ENCODE measurements at places on chromosomes 1 and 21. TPM values are rescaled to one million over a fixed set of nuclear protein-coding genes. Genes with fewer than 3 reads are reported as not detected.

The HEYL gene
- total RNA-seq: 51.9 TPM

The ARTN gene
- total RNA-seq: 5.4 TPM

The KCNT2 gene
- 1.2 TPM for total RNA-seq

The FCRL3 gene
- total RNA-seq: 0.17 TPM

The OR2L13 gene
- total RNA-seq: not detected

The LRP8 gene
- total RNA-seq: 130 TPM

The NBPF6 gene
- total RNA-seq: 1.1 TPM

The PPP1R15B gene
- total RNA-seq: 45.0 TPM

The OPRD1 gene
- 0.34 TPM for total RNA-seq

DNA sequence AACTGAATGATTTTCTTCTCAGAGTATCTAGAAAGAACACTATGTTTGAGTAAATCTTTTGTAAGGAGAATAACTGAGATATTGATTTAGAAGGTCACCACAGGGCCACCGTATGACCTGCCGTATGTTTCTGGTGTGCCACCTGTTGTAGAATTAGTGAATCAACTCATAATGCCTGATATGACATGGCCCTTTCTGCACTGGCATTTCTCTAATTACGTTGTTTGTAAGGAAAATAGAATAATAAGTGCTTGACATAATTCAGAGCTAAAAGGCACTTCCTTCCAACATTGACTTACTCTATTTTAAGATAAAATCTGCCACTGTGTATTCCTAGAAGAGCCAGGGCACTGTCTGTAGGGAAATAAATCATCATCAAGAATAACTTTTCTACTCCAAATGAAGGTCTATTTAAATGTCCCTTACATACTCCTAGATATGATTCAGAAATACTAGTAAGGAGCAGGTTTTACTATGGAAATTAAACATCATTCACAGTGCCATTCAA is 101.7 kb downstream of the PHTF1 start:
- H3K4me1 ChIP-seq: no peaks in the 10 kb centered on the region
- no peaks in the 10 kb centered on the region for H3K36me3 ChIP-seq
- H3K27ac ChIP-seq: no peak overlapping the region

DNA sequence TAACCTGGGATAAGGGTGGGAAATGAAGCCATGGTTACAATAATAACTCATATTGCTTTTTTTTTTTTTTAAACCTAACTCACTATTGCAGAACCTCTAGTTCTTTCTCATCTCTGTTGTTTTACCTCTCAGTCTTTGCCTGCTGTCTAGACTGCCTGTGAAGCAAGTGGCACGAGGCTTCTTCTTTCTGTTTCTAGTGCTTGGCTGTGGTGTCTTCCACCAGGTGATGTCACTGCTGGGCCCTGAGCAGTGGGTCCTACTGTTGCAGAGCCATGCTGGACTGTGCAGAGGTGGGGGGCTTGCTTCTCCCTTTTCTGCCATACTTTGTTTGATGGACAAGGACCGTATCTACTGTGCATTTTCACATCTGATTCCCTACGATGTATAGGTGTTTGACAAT is 51.7 kb downstream of the ZNF326 start:
- no peaks in the 10 kb centered on the region for H3K36me3 ChIP-seq
- H3K4me1 ChIP-seq: no peaks in the 10 kb centered on the region

DNA sequence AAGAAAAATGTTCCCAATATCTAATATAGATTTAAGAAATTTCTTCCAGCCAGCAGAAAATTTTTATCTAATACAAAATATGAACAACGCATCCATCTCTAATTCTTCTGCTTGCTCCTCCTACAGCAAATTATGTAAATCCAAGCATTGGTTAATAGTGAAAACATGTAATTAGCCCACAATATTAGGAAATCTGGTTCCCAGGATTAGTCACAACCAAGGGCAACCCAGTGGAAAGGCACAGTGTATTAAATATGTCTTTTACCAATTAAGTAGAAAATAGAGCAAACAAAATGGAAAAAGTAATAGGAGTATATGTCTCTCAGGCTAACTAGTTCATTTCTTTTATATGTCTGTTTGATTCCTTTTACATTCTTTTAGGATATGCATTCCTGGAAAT is 59.4 kb upstream of the IFI44L start:
- DNase-seq: no peak
- H3K27ac ChIP-seq: no peak overlapping the region
- no peaks in the 10 kb centered on the region for H3K4me1 ChIP-seq
- H3K27me3 ChIP-seq: no peaks in the 10 kb centered on the region

DNA sequence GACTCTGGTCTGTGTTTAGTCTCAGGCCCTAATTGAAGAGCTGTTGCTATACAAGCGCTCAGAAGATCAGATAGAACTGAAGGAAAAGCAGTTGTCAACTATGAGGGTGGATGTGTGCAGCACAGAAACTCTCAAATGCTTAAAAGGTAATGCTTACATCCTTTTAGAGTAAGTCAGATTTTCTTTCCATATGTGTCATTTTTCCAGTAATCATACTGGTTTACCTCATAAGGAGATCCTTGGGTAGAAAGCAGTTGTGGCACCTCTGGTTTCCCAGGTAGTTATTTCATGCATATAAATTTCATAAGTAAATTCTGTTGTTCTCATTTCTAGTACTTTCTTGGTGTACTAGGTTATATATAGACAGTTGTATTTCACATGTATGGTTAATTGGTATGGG is 43.0 kb upstream of the TARS2 start:
- H3K36me3 ChIP-seq: no peaks in the 10 kb centered on the region
- H3K4me3 ChIP-seq: no peak overlapping the region
- no peak for DNase-seq
- H3K4me1 ChIP-seq: no peaks in the 10 kb centered on the region

DNA sequence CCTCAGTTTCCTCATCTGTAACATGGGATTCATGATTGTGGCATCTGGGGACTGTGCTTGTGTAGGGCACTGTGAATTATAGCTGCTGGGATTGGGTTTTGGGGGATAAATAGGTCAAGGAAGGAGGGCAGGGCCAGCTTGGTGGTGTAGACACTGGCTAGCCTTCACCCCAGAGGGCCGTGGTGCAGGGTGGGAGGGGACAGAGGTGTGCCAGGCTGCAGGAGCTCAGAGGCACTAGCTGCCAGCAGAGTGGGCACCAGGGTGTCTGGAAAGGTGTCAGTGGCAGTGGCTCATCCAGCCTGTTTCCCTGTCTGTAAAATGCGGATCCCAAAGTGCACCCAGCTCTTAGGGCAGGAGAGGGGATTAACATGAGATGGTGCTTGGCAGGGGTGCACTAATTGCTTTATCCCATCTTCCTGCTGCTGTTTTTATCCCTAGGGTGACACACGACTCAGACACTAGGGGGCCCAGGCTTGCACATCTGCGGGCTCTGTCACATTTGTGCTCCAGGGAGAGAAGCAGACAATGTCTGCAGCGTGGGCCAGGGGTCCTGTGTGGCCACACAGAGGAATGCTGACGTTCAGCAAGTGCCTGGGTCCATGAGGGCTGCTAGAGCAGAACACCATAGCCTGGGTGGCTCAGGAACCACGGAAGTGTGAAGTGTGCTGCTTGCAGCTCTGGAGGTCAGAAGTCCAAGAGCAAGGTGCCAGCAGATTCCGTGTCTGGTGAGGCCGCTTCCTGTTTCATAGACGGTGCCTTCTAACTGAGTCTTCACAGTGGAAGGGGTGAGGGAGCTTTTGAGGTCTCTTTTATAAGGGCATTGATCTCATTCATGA is 19.3 kb downstream of the OBSCN start:
- H3K4me3 ChIP-seq: no peak overlapping the region
- H3K4me1 ChIP-seq: no peaks in the 10 kb centered on the region
- H3K36me3 ChIP-seq: no peaks in the 10 kb centered on the region
- DNase-seq: no peak
- no peaks in the 10 kb centered on the region for H3K27me3 ChIP-seq
- no peak overlapping the region for H3K27ac ChIP-seq

- no peak overlapping the region for H3K4me3 ChIP-seq
- H3K36me3 ChIP-seq: no peaks in the 10 kb centered on the region
- no peak overlapping the region for H3K27ac ChIP-seq
- DNase-seq: no peak
- no peaks in the 10 kb centered on the region for H3K4me1 ChIP-seq
- H3K27me3 ChIP-seq: no peaks in the 10 kb centered on the region
Measured at GRCh38 chr21:45571641-45572040, 29.4 kb upstream of the SLC19A1 start.

GRCh38 chr1:87134061-87134460 is 194.6 kb upstream of the LMO4 start:
- no peaks in the 10 kb centered on the region for H3K4me1 ChIP-seq
- no peak overlapping the region for H3K4me3 ChIP-seq
- no peaks in the 10 kb centered on the region for H3K36me3 ChIP-seq
- DNase-seq: no peak

GRCh38 chr1:167033646-167034045 is 44.6 kb downstream of the MAEL start:
- no peak for DNase-seq
- no peaks in the 10 kb centered on the region for H3K36me3 ChIP-seq
- no peaks in the 10 kb centered on the region for H3K4me1 ChIP-seq
- no peak overlapping the region for H3K27ac ChIP-seq

GRCh38 chr1:32925403-32926162 is 24.4 kb upstream of the TMEM54 start:
- DNase-seq: no peak
- no peaks in the 10 kb centered on the region for H3K4me1 ChIP-seq
- H3K36me3 ChIP-seq: no peaks in the 10 kb centered on the region
- H3K27me3 ChIP-seq: no peaks in the 10 kb centered on the region

GRCh38 chr1:35622510-35623178 is 18.7 kb downstream of the PSMB2 start:
- no peak overlapping the region for H3K4me3 ChIP-seq
- H3K36me3 ChIP-seq: no peaks in the 10 kb centered on the region
- no peaks in the 10 kb centered on the region for H3K27me3 ChIP-seq
- H3K4me1 ChIP-seq: no peaks in the 10 kb centered on the region
- H3K27ac ChIP-seq: no peak overlapping the region

DNA sequence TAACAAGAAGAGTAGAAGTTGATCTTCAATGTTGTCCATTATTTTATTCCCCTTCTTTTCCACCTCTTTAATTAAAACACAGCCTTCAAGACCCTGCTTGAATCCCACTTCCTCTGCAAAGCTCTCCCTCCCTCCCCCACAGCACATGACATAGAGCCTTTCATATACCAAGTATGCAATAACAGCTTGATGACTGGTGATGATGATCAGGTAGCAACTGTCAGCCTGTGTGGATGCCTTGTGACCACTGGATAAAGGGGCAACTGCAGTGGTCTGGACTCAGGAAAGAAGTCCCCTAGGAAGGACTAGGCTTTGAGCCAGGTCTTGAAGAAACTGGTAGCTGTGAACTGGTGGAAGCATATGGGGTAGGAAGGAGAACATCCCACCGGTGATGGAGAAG is 53.8 kb upstream of the PRDX6 start:
- no peak for DNase-seq
- H3K4me3 ChIP-seq: no peak overlapping the region
- H3K27me3 ChIP-seq: no peaks in the 10 kb centered on the region
- H3K4me1 ChIP-seq: no peaks in the 10 kb centered on the region

- H3K27me3 ChIP-seq: no peaks in the 10 kb centered on the region
- H3K4me1 ChIP-seq: peaks cover 3% of the 10 kb centered on the region
- no peak overlapping the region for H3K4me3 ChIP-seq
- H3K36me3 ChIP-seq: no peaks in the 10 kb centered on the region
Measured at GRCh38 chr1:225462714-225463574, 35.1 kb upstream of the LBR start.

DNA sequence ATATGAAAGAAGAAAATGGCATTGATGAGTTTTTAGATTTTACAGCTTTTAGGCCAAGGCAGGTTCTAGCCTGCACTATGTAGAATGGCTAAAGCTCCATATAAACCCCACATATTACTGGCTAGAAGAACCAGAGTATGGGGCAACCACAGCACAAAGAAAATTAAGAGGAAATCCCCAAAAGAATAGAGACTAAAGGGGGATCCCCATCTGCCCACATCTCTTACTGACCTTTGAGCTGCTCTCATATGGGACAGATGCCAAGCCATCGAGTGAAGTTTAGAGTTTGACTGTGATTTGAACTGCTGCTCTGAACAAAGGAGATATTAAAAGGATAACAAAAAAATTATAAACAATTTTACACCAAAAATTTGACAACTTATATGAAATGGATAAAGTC is 102.2 kb upstream of the HAO2 start:
- no peak overlapping the region for H3K27ac ChIP-seq
- no peak for DNase-seq
- no peaks in the 10 kb centered on the region for H3K4me1 ChIP-seq
- no peaks in the 10 kb centered on the region for H3K36me3 ChIP-seq

DNA sequence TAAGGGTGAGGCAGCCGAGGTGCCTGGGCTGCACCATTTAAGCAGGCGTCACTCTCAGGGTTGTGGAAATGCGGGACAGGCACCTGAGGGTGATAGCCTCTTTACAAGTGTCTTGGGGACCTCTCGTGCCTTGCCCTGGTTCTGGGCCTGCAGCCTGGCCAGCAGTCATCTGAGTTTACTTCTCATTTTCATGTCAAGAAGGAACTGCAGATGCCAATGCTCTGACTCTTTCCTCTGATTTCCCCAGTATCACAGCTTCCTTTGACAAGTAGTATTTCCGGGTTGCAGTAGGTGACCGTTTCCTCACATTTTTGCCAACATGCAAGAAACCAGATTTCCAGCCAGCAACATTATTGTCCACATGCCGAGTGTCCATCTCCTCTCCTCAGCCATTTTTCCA is 286.9 kb downstream of the DISC1 start:
- no peak for DNase-seq
- no peaks in the 10 kb centered on the region for H3K36me3 ChIP-seq
- H3K27me3 ChIP-seq: no peaks in the 10 kb centered on the region
- no peaks in the 10 kb centered on the region for H3K4me1 ChIP-seq

DNA sequence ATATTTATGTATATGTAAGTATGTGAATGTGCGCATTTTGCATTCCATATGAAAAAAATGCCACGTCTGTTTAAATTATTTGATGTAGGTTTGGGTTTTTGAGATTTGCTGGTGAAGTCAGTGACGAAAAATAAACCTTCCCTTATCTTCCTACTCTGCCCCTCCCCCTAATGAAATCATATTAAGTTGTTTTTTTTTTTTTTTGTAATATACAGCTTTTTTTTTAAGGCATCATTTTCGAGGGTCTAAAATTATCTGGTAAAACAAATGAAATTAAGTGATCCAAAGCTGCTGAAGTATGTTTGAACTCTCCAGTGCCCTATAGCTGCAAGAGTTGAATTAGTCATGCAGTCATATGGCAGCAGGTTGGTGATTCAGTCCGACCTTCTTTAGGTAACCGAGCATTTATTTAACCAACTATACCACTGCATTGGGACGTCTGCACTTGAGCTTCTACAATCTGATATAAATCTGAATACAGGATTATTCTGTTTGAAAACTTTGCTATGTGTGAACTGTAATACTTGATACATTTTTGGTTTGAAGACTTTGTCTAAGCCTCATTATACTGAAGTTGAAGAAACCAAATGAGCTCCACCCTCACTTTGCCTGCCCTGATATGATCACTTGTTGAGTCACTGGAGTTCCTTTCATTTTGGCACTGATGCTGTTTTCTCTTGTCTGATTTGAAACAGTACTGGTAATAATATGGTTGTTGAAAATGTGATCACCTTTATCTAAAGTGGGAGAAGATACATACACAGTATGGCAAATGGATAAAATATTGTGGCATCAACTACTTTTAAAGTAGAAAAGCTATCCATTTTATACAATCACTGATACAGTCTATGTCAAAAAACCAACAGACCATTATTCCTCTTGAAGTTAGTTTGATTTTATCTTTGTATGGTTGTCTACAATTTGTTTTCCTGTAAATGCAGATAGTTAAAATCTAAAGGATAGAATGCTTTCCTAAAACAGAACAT is 11.7 kb downstream of the PDIK1L start:
- no peak overlapping the region for H3K4me3 ChIP-seq
- H3K27me3 ChIP-seq: no peaks in the 10 kb centered on the region
- no peaks in the 10 kb centered on the region for H3K36me3 ChIP-seq

- H3K27me3 ChIP-seq: no peaks in the 10 kb centered on the region
- H3K36me3 ChIP-seq: no peaks in the 10 kb centered on the region
- H3K27ac ChIP-seq: no peak overlapping the region
Measured at GRCh38 chr1:44714532-44714931, 16.4 kb downstream of the RNU5D-1 start.

Measured in prostate gland (tissue), 2 donors.